ENCODE measurements at places on chromosomes 12 and 14. TPM values are rescaled to one million over a fixed set of nuclear protein-coding genes. Genes with fewer than 3 reads are reported as not detected.

DNA sequence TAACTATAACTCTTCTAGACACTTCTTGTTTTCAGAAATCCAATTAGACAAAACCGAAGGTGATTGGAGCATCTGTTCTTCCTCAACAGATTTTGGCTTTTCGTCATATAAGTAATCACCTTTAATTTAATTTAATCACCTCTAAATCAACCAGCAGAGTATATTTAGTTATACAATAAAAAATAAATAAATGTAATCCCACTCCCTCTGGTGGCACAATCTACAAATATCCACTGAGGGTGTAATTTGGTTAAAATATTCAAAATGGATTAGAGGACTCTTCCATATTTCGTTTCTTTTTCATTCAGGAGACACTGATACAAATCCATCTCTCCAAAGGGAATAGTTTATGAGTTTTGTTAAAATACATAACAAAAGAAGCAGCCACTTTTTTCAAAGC, 18.3 kb upstream of the SLC35F4 start:
- H3K27ac ChIP-seq, result no peak overlapping the region
- H3K27me3 ChIP-seq, result no peaks in the 10 kb centered on the region
- no peak overlapping the region for H3K4me3 ChIP-seq
- no peak for DNase-seq
- H3K4me1 ChIP-seq, result no peaks in the 10 kb centered on the region
- H3K36me3 ChIP-seq, result no peaks in the 10 kb centered on the region

DNA sequence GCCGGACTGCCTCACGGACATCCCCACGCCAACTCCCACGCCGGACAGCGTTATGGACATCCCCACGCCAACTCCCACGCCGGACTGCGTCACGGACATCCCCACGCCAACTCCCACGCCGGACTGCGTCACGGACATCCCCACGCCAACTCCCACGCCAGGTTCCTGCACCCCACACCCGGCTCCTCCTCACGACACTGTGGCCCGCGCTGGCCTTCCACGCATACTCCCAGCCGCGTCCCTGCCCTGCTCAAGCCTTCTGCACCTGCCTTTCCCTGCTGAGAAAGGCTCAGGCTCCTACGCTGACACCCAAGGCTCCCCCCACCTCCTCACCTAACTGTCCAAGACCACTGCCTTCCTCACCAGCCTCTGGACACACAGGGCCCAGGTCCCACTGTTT, 9.7 kb downstream of the CACNA2D4 start:
- H3K4me3 ChIP-seq, result no peak overlapping the region
- no peak for DNase-seq
- no peaks in the 10 kb centered on the region for H3K36me3 ChIP-seq

GRCh38 chr12:95997911-95998510, 1.9 kb upstream of the HAL start:
- H3K36me3 ChIP-seq, result no peaks in the 10 kb centered on the region
- no peaks in the 10 kb centered on the region for H3K27me3 ChIP-seq
- no peak overlapping the region for H3K4me3 ChIP-seq
- H3K4me1 ChIP-seq, result no peaks in the 10 kb centered on the region
- DNase-seq, result no peak

- H3K27ac ChIP-seq, result peak overlapping the region; percentile 93
- H3K36me3 ChIP-seq, result no peaks in the 10 kb centered on the region
- H3K4me3 ChIP-seq, result peak overlapping the region; percentile 96
- DNase-seq, result peak; percentile 7
Measured at GRCh38 chr14:96502621-96503305, 581 bp downstream of the PAPOLA start.

DNA sequence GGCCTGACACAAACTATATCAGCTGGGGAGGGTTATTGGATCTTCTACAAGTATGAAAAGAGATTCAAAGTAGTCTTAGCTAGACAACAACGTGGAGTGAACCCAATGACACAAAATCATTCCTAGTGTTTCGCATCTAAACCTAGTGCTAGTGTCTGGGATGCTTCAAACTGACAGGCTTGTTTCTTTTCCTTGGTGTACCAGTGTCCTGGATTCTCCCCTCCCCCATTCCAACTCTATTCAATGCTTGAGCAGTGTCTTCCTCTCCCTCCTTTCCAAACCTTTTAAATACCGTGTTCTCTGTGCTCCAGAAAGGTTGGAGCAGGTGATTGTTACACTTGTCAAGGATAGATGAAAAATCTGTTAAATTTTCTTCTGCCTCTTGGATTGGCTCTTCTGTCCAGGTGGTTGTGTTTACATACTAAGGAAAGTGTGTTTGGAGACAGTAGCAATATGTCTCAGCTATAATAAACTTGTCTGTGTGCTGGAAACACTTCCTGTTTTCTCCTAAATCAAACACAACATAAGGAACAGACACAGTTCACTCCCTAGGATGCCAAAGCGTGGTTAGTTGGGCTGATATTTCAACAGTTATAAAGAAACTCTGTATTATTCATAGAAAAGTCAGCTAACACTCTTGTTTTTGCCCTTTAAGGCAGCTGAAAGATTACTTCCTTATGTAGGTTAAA, 14.4 kb upstream of the GUCY2C start:
- no peak for DNase-seq
- no peaks in the 10 kb centered on the region for H3K36me3 ChIP-seq
- no peak overlapping the region for H3K27ac ChIP-seq
- H3K4me1 ChIP-seq, result no peaks in the 10 kb centered on the region
- H3K4me3 ChIP-seq, result no peak overlapping the region

DNA sequence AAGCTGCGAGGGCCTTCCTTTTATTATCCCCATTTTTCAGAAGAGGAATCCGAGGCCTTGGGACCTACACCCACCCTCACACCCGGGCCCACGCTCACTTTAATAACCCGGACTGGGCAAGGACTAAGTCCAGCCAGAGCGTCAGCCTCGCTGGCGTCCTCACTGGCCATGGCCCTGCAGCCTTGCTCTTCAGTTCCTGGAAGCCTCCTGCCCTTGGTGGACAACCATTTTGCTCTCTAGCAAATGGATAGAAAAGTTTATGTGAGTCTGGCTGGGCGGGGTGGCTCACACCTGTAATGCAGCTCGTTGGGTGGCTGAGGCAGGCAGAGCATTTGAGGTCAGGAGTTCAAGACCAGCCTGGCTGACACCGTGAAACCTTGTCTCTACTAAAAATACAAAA, 9.8 kb downstream of the RTL1 start:
- no peaks in the 10 kb centered on the region for H3K27me3 ChIP-seq
- no peaks in the 10 kb centered on the region for H3K36me3 ChIP-seq
- no peak overlapping the region for H3K27ac ChIP-seq
- H3K4me1 ChIP-seq, result no peaks in the 10 kb centered on the region

GRCh38 chr14:33876274-33876673, 74.6 kb downstream of the EGLN3 start:
- H3K27me3 ChIP-seq, result no peaks in the 10 kb centered on the region
- H3K4me1 ChIP-seq, result no peaks in the 10 kb centered on the region
- no peaks in the 10 kb centered on the region for H3K36me3 ChIP-seq
- H3K4me3 ChIP-seq, result no peak overlapping the region

- H3K36me3 ChIP-seq, result no peaks in the 10 kb centered on the region
- no peak for DNase-seq
- H3K27ac ChIP-seq, result no peak overlapping the region
Measured at GRCh38 chr14:37078131-37078530, 94.3 kb downstream of the SLC25A21 start.

- H3K4me3 ChIP-seq, result peak overlapping the region; percentile 68
- H3K36me3 ChIP-seq, result no peaks in the 10 kb centered on the region
- peaks cover 26% of the 10 kb centered on the region for H3K4me1 ChIP-seq
Measured at GRCh38 chr14:73457041-73457923, 1.1 kb downstream of the NUMB start.

- no peaks in the 10 kb centered on the region for H3K4me1 ChIP-seq
- no peak overlapping the region for H3K27ac ChIP-seq
- DNase-seq, result no peak
- H3K27me3 ChIP-seq, result no peaks in the 10 kb centered on the region
- no peaks in the 10 kb centered on the region for H3K36me3 ChIP-seq
- H3K4me3 ChIP-seq, result no peak overlapping the region
Measured at GRCh38 chr12:28036940-28037339, 64.4 kb upstream of the PTHLH start.

DNA sequence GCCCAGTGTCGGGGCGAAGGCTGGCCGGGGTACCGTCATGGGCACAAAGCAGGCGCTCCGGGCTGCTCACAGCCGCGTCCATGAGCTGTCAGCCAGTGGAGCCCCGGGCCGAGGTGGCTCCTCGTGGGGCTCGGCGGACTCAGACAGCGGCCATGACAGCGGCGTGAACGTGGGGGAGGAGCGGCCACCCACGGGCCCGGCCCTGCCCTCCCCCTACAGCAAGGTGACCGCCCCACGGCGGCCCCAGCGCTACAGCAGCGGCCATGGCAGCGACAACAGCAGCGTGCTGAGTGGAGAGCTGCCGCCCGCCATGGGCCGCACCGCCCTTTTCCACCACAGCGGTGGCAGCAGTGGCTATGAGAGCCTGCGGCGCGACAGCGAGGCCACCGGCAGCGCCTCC, 39.0 kb downstream of the KIF26A start:
- no peaks in the 10 kb centered on the region for H3K27me3 ChIP-seq

DNA sequence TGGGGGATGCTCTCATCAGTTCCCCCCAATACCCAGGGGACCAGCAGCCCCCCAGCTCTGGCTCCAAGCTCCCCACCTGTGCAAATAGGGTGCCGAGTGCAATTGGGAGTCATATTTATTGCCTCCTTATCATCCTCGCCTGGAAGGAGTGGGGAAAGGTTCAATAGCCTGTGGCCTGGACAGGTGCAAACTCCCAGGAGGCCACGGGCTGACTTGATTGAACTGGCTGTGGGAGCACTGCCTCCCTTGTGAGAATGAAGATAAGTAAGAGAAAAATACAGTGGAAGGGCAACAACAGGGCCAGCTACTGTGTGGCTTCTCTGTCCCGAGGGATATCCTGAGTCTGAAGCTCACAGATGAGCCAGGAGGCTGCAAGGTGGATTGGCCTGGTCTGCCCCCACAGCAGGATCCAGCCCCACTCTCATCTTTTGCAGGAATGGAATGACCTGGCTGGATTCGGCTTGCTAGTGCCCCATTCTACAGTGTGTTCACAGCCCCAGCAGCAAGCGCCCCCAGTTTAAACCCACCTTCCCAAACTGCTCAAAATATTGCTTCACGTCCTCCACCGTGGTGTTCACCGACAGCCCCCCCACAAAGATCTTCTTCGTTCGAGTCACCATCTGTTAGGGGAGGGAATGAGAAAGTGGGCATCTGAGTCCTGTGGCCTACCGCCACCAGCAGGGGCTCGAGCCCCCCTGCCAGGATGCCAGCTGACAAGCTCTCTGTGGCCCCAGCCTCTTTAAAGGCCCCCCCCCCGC, 6.3 kb downstream of the MSI1 start:
- DNase-seq, result no peak
- H3K36me3 ChIP-seq, result no peaks in the 10 kb centered on the region
- H3K27me3 ChIP-seq, result peaks cover 23% of the 10 kb centered on the region
- no peaks in the 10 kb centered on the region for H3K4me1 ChIP-seq
- H3K4me3 ChIP-seq, result no peak overlapping the region

DNA sequence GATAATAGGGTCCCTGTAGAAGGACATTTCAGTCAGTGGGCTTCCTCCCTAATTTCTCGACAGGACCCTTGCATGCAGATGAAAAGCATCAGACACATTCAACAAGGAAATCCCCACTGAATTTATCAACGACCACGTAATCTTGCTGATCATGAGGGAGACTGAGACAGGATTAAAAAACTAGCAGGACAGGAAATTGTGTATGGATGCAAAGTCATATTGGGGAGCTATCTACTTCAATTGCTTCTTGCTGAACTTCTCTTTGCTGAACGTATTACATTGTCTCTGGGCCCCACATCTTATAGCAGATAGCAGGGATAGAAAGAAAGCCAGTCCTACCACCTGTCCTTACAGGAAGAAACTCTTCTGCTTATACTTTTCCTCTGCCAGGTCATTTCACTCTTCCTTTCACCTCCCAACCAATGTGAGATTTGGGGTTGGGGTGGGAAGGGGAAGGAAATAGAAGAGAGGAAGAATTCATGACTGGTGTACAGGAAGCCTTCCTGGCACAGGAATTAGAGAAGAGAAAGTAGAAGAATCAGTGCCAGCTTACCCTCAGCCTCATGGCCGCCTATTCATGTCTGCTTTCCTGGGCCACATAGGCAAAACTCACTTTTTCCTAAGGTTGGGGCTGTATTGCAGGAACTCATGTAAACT, 333.3 kb downstream of the ZFP36L1 start:
- no peak for DNase-seq
- H3K27me3 ChIP-seq, result no peaks in the 10 kb centered on the region
- H3K36me3 ChIP-seq, result no peaks in the 10 kb centered on the region
- no peak overlapping the region for H3K27ac ChIP-seq

GRCh38 chr14:22047115-22047514, 373.5 kb upstream of the OR4E1 start:
- H3K36me3 ChIP-seq, result no peaks in the 10 kb centered on the region
- no peak overlapping the region for H3K4me3 ChIP-seq
- DNase-seq, result peak; percentile 37
- peaks cover 8% of the 10 kb centered on the region for H3K4me1 ChIP-seq
- H3K27me3 ChIP-seq, result no peaks in the 10 kb centered on the region

DNA sequence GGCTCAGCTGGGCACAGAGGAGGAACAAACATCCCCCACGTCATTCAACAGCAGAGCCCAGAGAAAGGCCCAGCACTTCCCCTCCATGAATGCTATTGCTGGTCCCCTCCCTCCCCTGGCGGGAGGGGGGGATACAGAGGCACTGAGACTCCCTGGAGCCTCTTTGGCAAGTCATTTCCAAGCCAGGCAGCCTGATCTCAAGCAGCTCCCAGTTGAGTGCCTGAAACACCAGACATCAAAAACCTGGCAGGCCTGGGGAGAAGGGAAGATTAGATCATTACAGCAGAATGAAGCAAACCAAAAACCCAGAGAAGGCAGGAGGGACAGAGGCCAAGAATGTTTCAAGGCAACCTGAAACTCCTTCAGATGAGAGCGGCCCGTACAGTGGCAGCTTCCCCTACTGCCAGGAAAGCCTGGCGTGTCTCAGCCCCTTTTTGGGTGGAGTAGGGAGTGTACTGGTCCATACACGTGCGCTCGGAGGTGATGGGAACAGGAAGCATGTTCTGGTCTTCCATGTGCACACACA, 92.1 kb downstream of the LRRC74A start:
- H3K4me1 ChIP-seq, result peaks cover 23% of the 10 kb centered on the region
- H3K27ac ChIP-seq, result no peak overlapping the region
- DNase-seq, result no peak
- no peaks in the 10 kb centered on the region for H3K27me3 ChIP-seq
- H3K36me3 ChIP-seq, result no peaks in the 10 kb centered on the region

The PLEKHG7 gene
- total RNA-seq, result not detected

The PZP gene
- total RNA-seq, result not detected

The POLE2 gene
- total RNA-seq, result 36.3 TPM

The PLCZ1 gene
- not detected for total RNA-seq

The GAPDH gene
- total RNA-seq, result 7,238 TPM

The C12orf42 gene
- 1.2 TPM for total RNA-seq

The MGP gene
- not detected for total RNA-seq

The TMEM119 gene
- total RNA-seq, result not detected

The TMEM116 gene
- total RNA-seq, result 13.1 TPM

The ATL1 gene
- 1.3 TPM for total RNA-seq

The LYZ gene
- 8.8 TPM for total RNA-seq

The FGF23 gene
- not detected for total RNA-seq
